ENCODE measurements at places on chromosomes 6 and 20.

- DNase-seq: no peak
Measured at GRCh38 chr20:19947611-19948264, 69.4 kb upstream of the NAA20 start.

- no peak for DNase-seq
Measured at GRCh38 chr20:48861444-48861843, 33.6 kb upstream of the PREX1 start.

- DNase-seq: no peak
Measured at GRCh38 chr6:143478479-143479062, 28.0 kb downstream of the PEX3 start.

DNA sequence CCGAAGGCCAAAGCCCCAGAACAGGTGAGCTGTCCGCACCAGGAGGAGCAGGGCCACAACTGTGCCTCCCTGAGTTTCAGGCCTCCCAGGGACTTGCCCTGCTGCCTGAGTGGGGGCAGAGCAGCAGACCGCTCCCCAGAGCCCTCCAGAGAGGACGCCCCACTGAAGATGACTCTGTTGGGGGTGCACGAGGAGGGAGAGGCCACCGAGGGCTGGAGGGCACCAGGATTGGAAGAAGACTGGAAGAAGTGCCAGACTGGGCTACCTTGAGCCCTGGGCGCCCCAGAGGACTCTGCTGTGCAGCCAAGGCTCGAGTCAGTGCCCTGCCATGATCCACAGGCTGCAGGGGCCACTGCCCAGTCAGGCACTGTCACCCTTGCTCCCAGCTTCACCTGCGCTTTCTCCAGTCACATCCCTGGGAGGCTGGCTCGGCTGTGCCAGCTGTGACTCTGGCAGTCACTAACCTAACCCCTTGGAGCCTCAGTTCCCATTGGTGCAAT lies 11.3 kb downstream of the CST7 start:
- no peak for DNase-seq

DNA sequence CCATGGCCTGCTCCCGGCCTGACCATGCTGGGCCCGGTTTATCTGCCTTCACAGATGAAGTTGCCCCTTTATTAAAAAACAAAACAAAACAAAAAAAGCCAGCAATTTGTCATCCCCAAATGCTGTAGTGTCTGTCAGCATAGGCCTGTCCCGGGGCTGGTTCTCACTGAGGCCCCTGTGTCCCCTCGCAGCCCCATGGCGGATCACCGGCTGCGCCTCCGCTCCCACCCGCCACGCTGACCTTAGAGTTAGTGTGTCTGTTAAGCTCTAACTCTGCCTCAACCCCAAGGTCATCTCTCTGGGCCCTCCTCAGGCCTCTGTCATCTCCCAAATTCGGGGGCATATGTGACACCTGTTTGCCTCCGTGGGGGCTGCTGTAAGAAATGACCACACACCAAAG lies 11.1 kb downstream of the SLCO4A1 start:
- DNase-seq: no peak

DNA sequence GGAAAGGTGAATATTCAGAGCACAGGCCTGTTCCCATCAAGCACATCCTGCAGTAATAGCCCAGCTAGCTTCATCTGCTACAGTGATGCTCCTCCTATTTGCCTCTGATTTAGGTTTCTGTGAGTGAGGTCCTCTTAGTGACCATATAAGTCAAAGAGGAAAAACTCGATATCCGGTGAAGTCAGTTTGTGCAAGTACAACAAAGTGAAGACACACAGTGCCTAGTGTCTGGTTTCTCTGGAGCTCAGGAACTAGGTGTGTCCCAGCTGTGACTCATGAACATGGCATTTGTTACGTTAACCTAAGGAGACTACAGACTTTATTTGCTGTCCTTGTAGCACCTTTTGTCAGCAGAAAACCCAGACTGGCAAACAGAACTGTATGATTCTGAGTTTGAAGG lies 33.9 kb downstream of the EDN1 start:
- no peak for DNase-seq

GRCh38 chr6:109793792-109794191 lies 102.7 kb downstream of the FIG4 start:
- DNase-seq: no peak

DNA sequence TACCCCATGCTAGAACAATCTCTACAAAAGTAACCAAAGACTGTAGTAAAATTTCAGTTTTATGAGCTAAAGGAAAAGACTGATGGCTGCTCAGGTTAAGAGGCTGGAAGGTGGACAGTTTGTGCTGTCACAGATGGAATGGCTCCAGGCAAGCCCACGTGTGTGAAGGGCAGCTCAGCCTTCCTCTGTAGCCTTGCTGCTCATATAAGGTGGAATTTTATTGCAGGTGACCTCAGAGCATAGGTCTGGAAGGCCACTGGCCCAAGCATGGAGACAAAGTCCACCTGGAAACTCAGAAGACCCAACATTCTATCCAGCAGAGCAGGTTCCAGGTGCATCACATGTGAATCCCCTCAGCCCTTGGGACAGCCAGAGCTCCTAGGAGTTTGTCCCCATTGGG lies 53.6 kb downstream of the KAT14 start:
- DNase-seq: no peak

- DNase-seq: no peak
Measured at GRCh38 chr20:31608251-31608945, 3.3 kb downstream of the ID1 start.

GRCh38 chr6:121780325-121781321 lies 345.2 kb downstream of the GJA1 start:
- DNase-seq: no peak

- DNase-seq: no peak
Measured at GRCh38 chr6:142361779-142362750, 60.3 kb downstream of the ADGRG6 start.
